ENCODE measurements at places on chromosomes 7 and 10. TPM values are rescaled to one million over a fixed set of nuclear protein-coding genes. Genes with fewer than 3 reads are reported as not detected.
A peak's percentile ranks its signal among the peaks of the same experiment; 100 is the strongest.

DNA sequence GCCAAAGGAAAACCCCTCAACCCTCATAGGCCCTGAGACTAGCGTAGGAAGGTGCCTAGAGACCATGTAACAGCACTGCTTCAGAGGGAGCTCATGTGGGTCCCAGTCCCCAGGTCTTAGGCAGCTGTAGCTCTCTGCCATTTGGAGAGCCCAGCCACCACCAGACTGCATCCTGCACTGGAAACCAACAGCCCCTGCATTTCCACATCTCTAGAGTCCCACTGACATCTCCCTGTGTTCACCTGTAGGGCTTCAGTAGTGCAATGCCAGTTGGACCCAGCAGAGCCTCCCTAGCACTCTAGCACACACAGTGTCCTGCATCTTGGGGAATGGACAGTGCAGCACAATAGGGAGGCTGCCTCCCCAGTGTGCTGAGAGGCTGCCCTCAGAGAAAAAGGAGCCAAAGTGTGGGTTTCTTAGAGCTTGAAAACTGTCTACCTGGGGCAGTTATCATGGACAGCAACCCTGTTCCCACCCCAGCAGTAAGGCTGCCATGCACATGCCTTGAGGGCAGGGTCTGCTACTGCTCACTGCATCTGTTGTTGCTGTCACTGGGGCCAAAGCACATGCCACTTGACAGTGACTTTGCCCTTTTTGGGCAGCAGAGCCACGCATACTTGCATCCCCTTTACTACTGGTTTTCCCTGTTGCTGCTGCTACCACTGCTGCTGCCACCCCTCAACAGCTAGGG is 46.7 kb upstream of the ANTXRL start:
- H3K4me3 ChIP-seq, result no peak overlapping the region
- no peaks in the 10 kb centered on the region for H3K36me3 ChIP-seq

PAPOLB gene
- not detected for polyA plus RNA-seq

GRCh38 chr7:158448430-158449100 is 139.1 kb downstream of the PTPRN2 start:
- H3K27me3 ChIP-seq, result no peaks in the 10 kb centered on the region
- DNase-seq, result no peak
- no peaks in the 10 kb centered on the region for H3K36me3 ChIP-seq

DNA sequence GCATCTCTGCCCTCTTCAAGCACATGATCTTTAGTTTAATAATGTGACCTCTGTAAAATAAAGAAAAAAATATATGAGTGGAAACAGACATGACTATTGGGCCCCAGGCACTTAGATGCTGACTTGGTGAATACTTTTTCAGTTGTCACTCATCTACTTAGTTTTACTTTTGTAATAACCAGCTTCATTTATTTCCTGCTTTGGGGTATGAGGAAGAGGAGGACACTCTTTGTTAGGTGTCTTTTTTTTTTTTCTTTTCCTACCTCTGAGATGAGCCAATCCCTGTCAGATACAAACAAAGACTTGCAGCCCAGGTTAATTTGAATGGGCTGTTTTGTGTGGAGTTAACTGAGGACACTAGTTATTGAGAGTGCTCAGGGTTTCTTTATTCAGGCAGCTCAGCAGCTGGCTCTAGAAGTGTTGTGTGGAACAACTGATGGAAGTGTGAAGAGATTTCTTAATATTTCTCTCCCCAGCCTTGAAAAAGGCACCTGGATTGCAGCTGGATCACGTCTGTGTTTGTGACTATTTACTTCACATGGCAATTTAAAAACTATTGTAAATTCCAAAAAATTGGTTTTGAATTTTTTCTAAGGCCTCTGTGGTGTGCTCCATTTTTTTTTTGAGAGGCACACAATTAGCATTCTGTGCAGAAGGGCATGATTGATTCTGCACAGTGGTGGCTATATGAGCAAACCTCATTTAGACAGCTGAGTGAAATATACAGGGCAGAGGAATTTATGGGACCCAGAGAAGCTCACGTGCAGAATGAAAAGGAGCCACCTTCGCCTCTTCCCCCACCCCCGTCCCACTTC is 333.8 kb downstream of the LRMDA start:
- H3K36me3 ChIP-seq, result no peaks in the 10 kb centered on the region
- H3K27me3 ChIP-seq, result no peaks in the 10 kb centered on the region
- DNase-seq, result no peak
- H3K4me3 ChIP-seq, result no peak overlapping the region

CTTNBP2 gene
- 1.4 TPM for polyA plus RNA-seq

DNA sequence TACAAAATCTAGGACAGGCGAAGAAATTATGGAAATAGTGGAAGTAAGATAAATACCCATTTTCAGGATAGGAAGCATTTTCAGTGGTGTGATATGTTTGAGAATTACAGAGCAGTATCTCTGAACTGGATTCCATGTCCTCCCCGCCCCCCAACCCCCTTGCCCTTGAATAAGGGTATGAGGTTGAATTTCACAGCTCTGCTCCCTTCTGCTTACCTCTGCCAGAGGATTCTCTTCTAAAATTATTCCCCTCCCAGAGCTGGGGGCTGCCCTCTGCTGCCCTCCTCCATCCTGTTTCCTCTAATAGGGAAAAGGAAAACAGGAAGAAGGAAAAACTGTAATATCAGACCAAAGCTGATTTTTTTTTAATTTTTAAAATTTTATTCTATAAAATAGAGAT is 7.3 kb upstream of the CLCN1 start:
- H3K27ac ChIP-seq, result no peak overlapping the region
- no peaks in the 10 kb centered on the region for H3K27me3 ChIP-seq
- H3K4me1 ChIP-seq, result no peaks in the 10 kb centered on the region
- H3K36me3 ChIP-seq, result peaks cover 6% of the 10 kb centered on the region
- DNase-seq, result no peak
- H3K4me3 ChIP-seq, result no peak overlapping the region

DNA sequence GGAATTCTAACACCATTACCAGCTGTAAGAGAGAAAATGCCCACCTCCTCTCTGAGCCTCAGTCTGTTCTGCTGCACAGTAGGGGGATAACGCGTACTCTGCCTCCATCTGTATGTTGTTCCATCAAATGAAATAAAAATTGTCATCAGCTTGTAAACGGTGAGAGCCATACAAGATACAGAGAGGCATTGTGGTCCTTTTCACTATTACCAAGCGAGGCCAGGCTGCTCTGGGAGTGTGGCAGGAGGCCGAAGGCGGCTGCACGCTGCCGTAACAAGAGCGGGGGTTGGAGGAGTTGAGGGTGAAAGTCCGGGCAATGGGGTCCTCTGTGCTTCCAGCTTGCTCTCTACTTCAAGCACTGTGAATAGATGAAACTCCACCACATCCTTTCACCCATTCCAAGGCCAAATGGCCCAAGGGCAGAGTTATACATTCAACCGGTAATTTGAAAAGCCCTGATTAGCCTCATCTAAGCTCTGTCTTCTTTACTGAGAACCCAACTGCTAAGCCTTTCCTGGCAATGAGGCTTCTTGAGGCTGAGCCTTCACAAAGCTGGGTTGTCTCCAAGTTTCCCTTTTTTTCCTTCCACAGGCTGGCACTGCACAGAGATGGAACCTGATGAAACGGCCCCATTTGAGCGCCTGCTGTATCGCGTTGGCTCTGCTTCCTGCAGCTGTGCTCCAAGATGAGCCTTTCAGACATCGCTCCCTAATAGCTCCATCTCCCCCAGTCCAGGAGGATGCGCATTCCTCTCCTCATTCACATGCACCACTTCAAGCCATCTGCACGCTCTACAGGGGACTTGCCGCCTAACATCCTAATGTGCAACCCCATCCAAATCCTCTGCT is 47.2 kb downstream of the PYROXD2 start:
- no peaks in the 10 kb centered on the region for H3K27me3 ChIP-seq
- H3K4me3 ChIP-seq, result no peak overlapping the region
- no peak for DNase-seq

ASB10 gene
- polyA plus RNA-seq, result not detected

DNA sequence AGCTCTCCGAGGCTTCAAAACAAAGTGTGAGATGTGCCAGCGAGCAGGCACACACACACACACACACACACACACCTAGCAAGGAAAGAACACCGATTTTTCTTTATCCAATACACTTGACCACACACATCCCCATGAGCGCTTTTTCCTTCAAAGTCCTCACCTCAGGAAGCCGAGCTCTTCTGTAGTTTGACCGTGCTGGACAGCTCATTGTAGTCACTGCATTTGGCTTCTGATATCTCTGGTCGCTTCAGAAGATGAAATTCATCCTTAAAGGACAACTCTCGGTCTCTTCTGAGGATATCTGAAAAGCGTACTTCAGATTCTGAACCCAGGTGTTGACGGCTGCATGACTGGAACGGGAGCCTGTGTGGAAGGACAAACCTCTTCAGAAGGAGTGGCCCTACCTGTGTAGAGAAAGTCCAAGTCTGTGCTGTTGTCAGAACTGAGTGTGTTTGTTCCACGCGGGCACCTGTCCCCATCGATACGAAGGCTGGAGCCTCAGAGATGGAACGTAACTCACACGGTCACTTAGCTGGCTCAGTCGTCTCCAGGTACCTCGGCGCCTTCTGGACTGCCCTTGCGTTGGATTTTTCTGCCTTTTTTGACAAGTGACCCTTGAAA is 28.1 kb upstream of the SHH start:
- H3K4me1 ChIP-seq, result no peaks in the 10 kb centered on the region
- no peak overlapping the region for H3K27ac ChIP-seq
- DNase-seq, result no peak
- no peak overlapping the region for H3K4me3 ChIP-seq

SHTN1 gene
- polyA plus RNA-seq, result 11.1 TPM

- no peaks in the 10 kb centered on the region for H3K4me1 ChIP-seq
- DNase-seq, result no peak
- no peaks in the 10 kb centered on the region for H3K36me3 ChIP-seq
- H3K27me3 ChIP-seq, result no peaks in the 10 kb centered on the region
Measured at GRCh38 chr10:106107706-106108105, 1056.8 kb downstream of the SORCS1 start.

- H3K4me1 ChIP-seq, result no peaks in the 10 kb centered on the region
- no peaks in the 10 kb centered on the region for H3K36me3 ChIP-seq
- DNase-seq, result peak; percentile 88
- no peaks in the 10 kb centered on the region for H3K27me3 ChIP-seq
- no peak overlapping the region for H3K27ac ChIP-seq
- H3K4me3 ChIP-seq, result no peak overlapping the region
Measured at GRCh38 chr10:93554760-93555432, 11.6 kb upstream of the FFAR4 start.

GRCh38 chr7:125253452-125254190 is 324.0 kb upstream of the POT1 start:
- H3K27me3 ChIP-seq, result no peaks in the 10 kb centered on the region
- H3K27ac ChIP-seq, result no peak overlapping the region
- H3K4me3 ChIP-seq, result no peak overlapping the region
- no peak for DNase-seq

STOX1 gene
- not detected for polyA plus RNA-seq

GRCh38 chr10:71985542-71986250 is 21.5 kb downstream of the CHST3 start:
- DNase-seq, result no peak
- H3K27ac ChIP-seq, result peak overlapping the region; percentile 72
- no peaks in the 10 kb centered on the region for H3K27me3 ChIP-seq
